Chondrocyte (in vitro differentiated cells): ENCODE measurements at places on chromosomes 1 and 21.
A peak's percentile ranks its signal among the peaks of the same experiment; 100 is the strongest.

GRCh38 chr1:34918386-34918976 is 11.0 kb downstream of the DLGAP3 start:
- no peak for DNase-seq
- no peaks in the 10 kb centered on the region for H3K4me1 ChIP-seq
- H3K4me3 ChIP-seq, result no peak overlapping the region
- H3K36me3 ChIP-seq, result no peaks in the 10 kb centered on the region

GRCh38 chr1:5818755-5819154 is 173.5 kb downstream of the NPHP4 start:
- H3K27ac ChIP-seq, result no peak overlapping the region
- no peak overlapping the region for H3K4me3 ChIP-seq
- H3K4me1 ChIP-seq, result no peaks in the 10 kb centered on the region
- DNase-seq, result peak; percentile 36
- peaks cover 9% of the 10 kb centered on the region for H3K27me3 ChIP-seq
- no peaks in the 10 kb centered on the region for H3K36me3 ChIP-seq

GRCh38 chr1:109777980-109778625 is 14.4 kb upstream of the EPS8L3 start:
- DNase-seq, result peak; percentile 42
- H3K4me3 ChIP-seq, result no peak overlapping the region
- no peak overlapping the region for H3K27ac ChIP-seq

- peaks cover 46% of the 10 kb centered on the region for H3K36me3 ChIP-seq
- H3K27ac ChIP-seq, result no peak overlapping the region
- no peak overlapping the region for H3K4me3 ChIP-seq
- no peak for DNase-seq
- H3K27me3 ChIP-seq, result no peaks in the 10 kb centered on the region
- H3K4me1 ChIP-seq, result no peaks in the 10 kb centered on the region
These were observed 24.7 kb upstream of the HSD17B7 start for GRCh38 chr1:162765788-162766187.

- peaks cover 19% of the 10 kb centered on the region for H3K4me1 ChIP-seq
- H3K27me3 ChIP-seq, result peaks cover 8% of the 10 kb centered on the region
- no peak overlapping the region for H3K27ac ChIP-seq
- H3K4me3 ChIP-seq, result no peak overlapping the region
- no peaks in the 10 kb centered on the region for H3K36me3 ChIP-seq
These were observed 72.1 kb downstream of the DNM3 start for GRCh38 chr1:171913385-171913784.

- no peak overlapping the region for H3K27ac ChIP-seq
- no peaks in the 10 kb centered on the region for H3K27me3 ChIP-seq
- H3K4me3 ChIP-seq, result no peak overlapping the region
- DNase-seq, result no peak
- no peaks in the 10 kb centered on the region for H3K36me3 ChIP-seq
These were observed 16.5 kb downstream of the KRTAP19-1 start for GRCh38 chr21:30463713-30464112.

DNA sequence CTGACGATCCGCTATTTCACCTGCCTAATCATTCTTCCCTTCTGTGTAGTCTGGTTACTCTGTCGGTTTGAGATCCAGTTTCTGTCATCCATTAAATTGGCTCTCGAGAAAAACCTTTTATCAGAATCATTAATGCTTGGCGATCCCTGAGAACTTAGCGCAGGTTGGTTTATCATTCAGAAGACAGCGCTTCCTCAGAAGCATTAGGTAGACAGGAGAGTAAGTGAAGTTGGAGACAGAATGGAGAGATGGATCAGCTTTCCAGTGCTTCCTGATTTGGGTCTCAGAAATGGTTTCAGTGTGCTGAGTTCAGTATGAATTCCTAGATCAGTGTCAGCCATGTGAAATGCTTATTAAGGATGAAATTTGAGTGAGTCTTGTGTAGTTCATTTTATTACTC is 1.3 kb downstream of the USP1 start:
- H3K27ac ChIP-seq, result peak overlapping the region; percentile 85
- DNase-seq, result no peak
- H3K4me1 ChIP-seq, result peaks cover 48% of the 10 kb centered on the region
- peak overlapping the region; percentile 91 for H3K4me3 ChIP-seq

DNA sequence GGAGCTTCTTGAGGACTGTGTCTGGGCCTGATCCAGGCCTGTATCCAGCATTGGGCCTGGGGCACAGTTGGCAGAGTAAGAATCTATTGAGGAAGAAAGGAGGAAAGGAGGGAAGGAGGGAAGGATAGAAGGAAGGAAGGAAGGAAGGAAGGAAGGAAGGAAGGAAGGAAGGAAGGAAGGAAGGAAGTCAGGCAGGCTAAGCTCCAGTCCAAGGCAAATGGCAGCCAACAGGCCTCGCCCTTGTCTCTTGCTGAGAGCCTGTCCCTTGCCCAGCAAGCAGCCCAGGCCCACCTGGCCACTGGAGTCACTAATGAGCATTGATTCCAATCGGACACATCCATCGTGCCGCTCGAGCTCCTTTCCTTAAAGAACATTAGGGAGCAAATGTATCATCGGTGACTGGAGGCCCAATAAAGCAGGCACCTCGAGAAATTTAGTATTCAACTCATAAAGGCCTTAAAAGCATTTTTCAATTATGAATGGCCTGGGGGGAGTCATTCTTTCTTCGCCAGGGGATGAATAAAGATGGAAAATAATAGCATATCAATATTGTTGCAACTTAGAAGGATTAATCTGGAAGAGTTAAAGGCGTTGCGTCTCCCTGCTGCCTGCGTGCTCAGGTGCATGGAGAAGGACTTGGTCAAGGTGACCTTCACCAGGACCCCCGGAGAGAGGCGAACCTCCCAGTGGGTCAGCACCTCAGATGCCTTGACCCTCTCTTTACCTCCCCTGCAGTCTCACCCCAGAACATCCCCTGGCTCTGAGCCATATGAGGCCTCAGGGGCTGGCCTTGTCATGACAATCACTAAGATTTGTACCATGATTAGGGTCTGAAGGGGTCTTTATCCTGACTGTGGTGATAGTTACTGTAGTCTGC is 144.5 kb upstream of the RUNX3 start:
- H3K4me1 ChIP-seq, result no peaks in the 10 kb centered on the region
- H3K27ac ChIP-seq, result no peak overlapping the region
- no peak for DNase-seq
- no peaks in the 10 kb centered on the region for H3K27me3 ChIP-seq

DNA sequence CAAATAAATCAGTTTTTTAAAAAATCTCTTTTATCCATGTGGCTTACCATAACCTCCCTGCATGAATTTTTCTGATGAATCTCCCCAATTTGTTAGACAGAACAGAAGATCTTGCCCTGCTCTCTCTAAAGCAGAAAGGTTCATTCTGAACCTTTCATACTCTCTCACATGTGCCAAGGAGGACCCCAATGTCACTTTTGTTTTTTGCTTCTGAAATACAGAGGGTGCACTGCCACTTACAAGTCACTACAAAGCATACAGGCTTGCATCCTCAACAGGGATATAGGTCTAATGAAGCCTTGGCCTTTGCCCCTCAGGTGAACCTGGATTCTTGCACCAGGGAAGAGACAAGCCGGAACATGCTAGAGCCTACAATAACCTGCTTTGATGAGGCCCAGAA is 4.8 kb downstream of the RGS4 start:
- H3K4me3 ChIP-seq, result no peak overlapping the region
- H3K27ac ChIP-seq, result no peak overlapping the region
- peaks cover 8% of the 10 kb centered on the region for H3K36me3 ChIP-seq
- no peak for DNase-seq

- peaks cover 52% of the 10 kb centered on the region for H3K4me1 ChIP-seq
- H3K4me3 ChIP-seq, result peak overlapping the region; percentile 86
- no peaks in the 10 kb centered on the region for H3K27me3 ChIP-seq
- peaks cover 6% of the 10 kb centered on the region for H3K36me3 ChIP-seq
- H3K27ac ChIP-seq, result peak overlapping the region; percentile 99
These were observed 777 bp downstream of the LRRC41 start for GRCh38 chr1:46302641-46303037.

DNA sequence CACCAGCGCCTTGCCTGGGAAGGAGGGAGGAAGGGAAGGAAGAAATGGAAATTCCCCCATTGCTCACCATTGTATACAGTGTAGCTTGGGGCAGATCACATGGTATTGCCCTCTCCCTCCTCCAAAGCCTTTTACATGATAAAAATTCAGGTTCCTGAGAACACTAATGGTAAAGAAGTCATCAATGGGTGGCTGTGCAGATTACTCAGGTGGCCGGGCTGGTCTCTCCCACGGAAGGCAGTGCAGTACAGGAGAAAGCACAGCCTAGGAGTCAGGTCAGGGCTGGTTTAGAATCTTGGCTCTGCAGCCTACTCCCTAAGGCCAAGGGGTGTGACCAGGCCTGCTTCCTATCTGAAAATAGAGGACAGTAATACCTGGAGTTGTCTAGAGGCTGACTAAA is 107.9 kb downstream of the SUSD4 start:
- H3K27me3 ChIP-seq, result peaks cover 14% of the 10 kb centered on the region
- no peak for DNase-seq
- H3K36me3 ChIP-seq, result no peaks in the 10 kb centered on the region

- H3K4me3 ChIP-seq, result no peak overlapping the region
- H3K36me3 ChIP-seq, result peaks cover 2% of the 10 kb centered on the region
- H3K4me1 ChIP-seq, result peaks cover 7% of the 10 kb centered on the region
These were observed 2.6 kb upstream of the TMEM82 start for GRCh38 chr1:15739745-15740144.

DNA sequence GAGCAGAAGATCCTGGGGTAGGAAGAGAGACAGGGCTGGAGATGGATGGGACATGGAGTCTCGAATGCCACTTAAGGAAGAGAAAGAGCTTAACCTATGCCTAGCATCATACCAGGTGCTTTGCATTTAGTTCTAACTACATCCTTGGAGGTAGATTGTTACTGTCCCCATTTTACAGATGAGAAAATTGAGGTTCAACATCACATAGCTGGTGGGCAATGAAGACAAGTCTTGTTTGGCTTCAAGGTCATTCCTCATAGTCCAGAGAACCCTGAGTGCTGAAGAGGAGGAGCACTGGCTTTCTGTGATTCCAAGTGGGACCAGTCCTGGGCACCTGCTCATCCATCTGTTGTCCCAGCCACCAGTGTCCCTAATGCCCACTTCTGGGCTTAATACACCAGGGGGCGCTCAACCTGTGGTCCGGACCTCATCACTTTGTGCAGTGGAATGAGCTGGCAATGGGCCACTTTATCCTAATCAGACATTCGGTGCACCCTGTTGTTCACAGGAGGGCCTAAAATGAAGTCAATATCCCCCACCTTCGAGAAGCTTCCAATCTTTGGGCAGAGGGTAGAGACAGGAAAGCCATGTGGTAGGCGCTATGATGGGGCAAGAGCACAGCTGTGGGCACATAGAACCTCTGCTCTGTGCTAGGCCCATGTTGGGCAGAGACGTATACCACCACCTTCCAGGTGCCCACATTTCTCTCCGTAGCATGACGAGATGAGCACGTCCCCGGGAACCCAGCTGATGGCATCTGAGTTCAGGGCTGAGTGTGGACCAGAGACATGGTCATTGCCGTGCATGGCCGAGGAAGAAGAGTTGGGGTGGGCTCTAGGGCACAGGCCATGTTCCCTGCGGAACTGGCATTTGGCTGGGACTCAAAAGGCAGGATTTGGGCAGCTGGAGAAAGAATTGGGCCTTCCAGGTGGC is 9.2 kb downstream of the RPS6KA1 start:
- peak overlapping the region; percentile 28 for H3K27ac ChIP-seq
- DNase-seq, result no peak
- no peak overlapping the region for H3K4me3 ChIP-seq
- H3K4me1 ChIP-seq, result peaks cover 2% of the 10 kb centered on the region
- no peaks in the 10 kb centered on the region for H3K36me3 ChIP-seq

DNA sequence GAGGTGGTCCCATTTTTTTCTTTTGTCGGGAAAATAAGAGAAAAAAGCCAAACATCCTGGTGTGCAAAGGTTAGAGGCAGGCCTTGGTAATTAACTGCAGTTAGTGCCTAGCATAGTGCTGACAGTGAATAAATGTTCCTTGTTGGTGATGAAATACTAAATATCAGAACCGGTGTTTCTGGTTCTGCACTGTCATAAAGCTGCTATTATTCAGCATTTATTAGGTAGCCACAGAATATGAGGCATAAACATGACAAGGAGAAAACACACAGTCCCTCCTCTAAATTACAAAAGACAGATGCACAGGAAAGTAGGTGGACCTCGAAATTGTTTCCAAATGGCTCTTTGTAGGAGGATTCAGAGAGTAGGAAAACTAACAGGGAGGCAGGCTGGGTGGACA is 122.0 kb upstream of the ADGRL2 start:
- no peaks in the 10 kb centered on the region for H3K36me3 ChIP-seq
- peaks cover 19% of the 10 kb centered on the region for H3K4me1 ChIP-seq
- H3K27me3 ChIP-seq, result no peaks in the 10 kb centered on the region
